CD4-positive, alpha-beta T cell (primary cell): ENCODE measurements at places on chromosomes 4 and X.

GRCh38 chr4:103091601-103092223 lies 7.9 kb downstream of the BDH2 start:
- H3K27ac ChIP-seq: no peak overlapping the region
- no peak for DNase-seq
- peaks cover 37% of the 10 kb centered on the region for H3K36me3 ChIP-seq
- no peak overlapping the region for H3K4me3 ChIP-seq
- H3K27me3 ChIP-seq: no peaks in the 10 kb centered on the region
- no peaks in the 10 kb centered on the region for H3K4me1 ChIP-seq

GRCh38 chr4:137361756-137362470 lies 170.4 kb downstream of the PCDH18 start:
- DNase-seq: no peak
- no peaks in the 10 kb centered on the region for H3K36me3 ChIP-seq
- no peak overlapping the region for H3K4me3 ChIP-seq
- H3K4me1 ChIP-seq: no peaks in the 10 kb centered on the region
- H3K27me3 ChIP-seq: no peaks in the 10 kb centered on the region
- H3K27ac ChIP-seq: no peak overlapping the region

DNA sequence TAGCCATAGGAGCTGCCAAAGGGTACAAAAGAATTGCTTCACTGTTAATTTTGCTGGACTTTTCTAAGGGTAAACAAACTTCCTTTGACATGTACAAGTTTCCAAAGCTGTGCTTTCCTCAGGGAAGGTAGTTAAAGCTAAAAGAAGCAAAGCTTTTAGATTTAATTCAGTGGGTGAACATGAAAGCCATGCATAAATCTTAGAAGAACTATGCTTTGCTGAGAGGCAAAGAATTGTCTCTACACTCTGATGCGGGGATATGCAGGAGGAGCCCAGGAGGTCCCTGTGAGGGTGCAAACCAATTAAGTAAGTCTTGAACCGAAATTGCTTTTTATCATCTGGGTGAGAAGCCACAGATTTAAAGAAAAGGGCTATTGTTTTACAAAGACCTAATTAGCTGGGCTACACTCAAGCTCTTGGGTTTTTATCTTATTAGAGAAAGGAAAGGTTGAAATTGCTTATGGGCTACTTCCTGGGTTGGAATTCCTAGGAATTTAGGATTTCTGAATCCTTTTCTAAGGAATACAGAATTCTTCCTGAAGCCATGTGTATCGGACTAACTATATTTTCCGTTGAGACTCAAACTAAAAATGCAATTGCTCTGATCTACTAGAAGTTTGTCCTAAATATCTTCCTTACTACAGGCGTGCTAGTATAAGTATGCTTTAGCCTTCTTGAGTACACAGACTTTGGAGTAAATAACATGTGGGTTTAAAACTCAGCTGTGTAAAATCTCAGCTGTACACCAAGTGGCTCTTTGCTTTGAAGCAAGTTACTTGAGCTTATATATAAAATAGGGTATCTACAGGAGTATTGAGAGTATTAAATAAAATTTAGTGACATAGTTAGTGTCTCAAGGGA lies 188.4 kb upstream of the ANK2 start:
- DNase-seq: no peak
- no peaks in the 10 kb centered on the region for H3K27me3 ChIP-seq
- no peaks in the 10 kb centered on the region for H3K36me3 ChIP-seq
- no peak overlapping the region for H3K27ac ChIP-seq
- H3K4me3 ChIP-seq: no peak overlapping the region

GRCh38 chrX:85630901-85631300 lies 251.4 kb upstream of the POF1B start:
- H3K36me3 ChIP-seq: no peaks in the 10 kb centered on the region
- no peaks in the 10 kb centered on the region for H3K27me3 ChIP-seq
- no peak for DNase-seq
- H3K27ac ChIP-seq: no peak overlapping the region
- no peaks in the 10 kb centered on the region for H3K4me1 ChIP-seq

DNA sequence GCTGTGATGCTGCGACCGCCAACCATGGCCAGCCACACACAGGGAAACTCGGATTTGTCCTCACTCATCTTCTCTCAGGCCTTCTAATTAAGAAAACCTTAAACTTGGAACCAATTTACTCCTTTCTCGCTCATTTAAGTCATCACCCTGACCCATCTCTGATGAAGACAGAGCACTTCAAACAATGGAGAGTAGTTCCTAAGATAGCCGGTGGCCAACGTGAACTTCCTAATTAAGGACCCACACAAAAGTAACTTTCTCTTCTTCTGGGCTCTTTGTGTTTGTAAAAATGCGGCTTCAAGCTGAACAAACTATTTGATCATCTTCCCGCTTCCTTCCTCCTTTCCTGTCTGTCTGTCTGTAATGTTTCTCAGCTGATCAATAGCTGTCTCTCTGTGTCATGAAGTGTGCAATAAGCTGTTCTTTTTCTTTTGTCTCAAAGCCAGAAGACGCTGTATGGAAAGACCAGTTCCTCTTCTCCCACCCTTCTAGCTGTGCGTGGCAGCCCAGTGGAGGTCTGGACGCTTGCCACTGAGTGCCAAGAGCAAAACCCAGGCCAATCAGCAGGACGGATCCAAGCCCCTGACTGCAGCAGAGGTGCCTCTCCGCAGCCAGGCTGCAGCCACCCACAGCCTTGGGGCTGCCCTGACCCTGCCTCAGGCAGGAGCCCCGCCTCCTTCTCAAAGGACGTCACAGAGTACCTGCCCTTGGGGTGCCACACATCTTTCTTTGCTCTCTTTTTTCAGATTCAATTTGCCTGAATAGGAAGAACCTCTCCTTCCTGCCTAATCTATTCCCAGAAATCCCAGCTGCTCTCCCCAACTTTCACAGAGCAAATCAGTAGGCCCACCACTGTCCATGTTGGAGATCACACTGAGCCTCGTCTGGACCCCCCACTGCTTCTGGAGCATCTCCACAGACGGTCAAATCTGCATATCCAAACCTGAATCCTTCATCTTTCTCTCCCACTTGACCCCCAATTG lies 59.3 kb downstream of the MAML3 start:
- H3K27ac ChIP-seq: peak overlapping the region; percentile 77
- H3K4me1 ChIP-seq: peaks cover 42% of the 10 kb centered on the region
- no peaks in the 10 kb centered on the region for H3K36me3 ChIP-seq
- peak; percentile 66 for DNase-seq

GRCh38 chr4:55575513-55575912 lies 16.5 kb downstream of the PDCL2 start:
- H3K27ac ChIP-seq: no peak overlapping the region
- H3K36me3 ChIP-seq: no peaks in the 10 kb centered on the region
- no peak for DNase-seq
- H3K4me3 ChIP-seq: no peak overlapping the region
- H3K27me3 ChIP-seq: no peaks in the 10 kb centered on the region

DNA sequence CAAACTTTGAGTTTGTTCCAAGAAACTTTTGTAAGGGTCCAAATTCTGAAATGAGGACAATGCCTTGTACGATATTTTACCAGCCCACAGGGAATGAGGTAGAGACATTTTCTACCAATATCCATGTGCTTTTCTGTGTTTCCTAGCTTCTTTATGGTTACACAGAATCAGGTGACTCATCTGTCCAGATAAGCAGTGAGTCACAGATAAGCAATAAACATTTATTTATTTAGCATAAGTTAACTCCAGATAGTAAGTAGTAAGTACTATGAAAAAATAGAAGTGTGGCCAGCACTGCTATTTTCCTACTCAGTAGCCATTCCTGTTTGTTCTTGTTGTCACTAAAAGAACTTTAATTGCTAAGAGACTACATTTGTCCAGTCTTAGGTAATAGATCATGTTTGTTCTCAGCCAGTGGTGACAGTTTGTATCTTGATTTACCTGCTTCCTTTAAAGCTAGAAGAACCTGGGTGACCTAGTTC lies 7.4 kb downstream of the AFF1 start:
- no peak overlapping the region for H3K27ac ChIP-seq
- no peaks in the 10 kb centered on the region for H3K36me3 ChIP-seq
- H3K27me3 ChIP-seq: no peaks in the 10 kb centered on the region
- H3K4me1 ChIP-seq: peaks cover 44% of the 10 kb centered on the region

DNA sequence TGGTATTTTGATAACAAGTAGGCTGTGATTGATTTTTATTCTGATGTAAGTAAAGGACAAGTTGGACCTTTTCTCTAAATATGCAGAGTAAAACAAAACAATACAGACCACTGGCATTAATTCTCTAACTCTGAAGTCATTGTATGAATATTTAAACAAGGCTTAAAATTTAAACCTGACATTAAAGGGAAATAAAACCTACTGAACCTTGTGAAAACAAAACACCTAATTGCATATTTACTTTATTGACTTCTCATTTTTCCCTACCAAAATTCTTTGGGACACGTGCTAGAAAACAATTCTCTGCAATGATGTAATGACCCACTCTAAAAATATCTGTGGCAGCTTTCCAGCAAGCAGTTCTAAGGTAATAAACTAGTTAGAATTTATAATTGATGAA lies 369.7 kb upstream of the TRAM1L1 start:
- no peaks in the 10 kb centered on the region for H3K27me3 ChIP-seq
- no peak overlapping the region for H3K27ac ChIP-seq
- no peaks in the 10 kb centered on the region for H3K36me3 ChIP-seq
- H3K4me3 ChIP-seq: no peak overlapping the region

- DNase-seq: no peak
- H3K4me3 ChIP-seq: no peak overlapping the region
- H3K27ac ChIP-seq: no peak overlapping the region
- H3K27me3 ChIP-seq: no peaks in the 10 kb centered on the region
- H3K36me3 ChIP-seq: no peaks in the 10 kb centered on the region
- peaks cover 3% of the 10 kb centered on the region for H3K4me1 ChIP-seq
These were observed 58.9 kb downstream of the PPM1K start for GRCh38 chr4:88225232-88226105.

DNA sequence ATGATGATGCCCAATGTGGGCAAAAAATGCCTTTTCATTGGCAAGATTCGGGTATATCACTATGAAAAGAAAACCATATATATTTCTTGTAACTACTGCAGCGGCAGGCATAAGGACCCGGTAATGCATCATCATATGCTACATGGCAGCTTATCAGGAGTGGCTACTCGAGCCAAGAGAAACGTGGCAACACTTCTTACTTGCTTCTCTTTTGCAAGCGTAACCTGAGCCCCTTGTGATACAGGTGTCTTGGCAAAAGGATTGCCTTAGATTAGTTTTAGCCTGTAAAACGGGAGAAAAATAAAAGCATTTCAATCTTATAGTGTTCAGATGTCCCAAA lies 280.3 kb downstream of the SPRY1 start:
- H3K27ac ChIP-seq: no peak overlapping the region
- H3K4me3 ChIP-seq: no peak overlapping the region
- H3K36me3 ChIP-seq: no peaks in the 10 kb centered on the region
- DNase-seq: no peak
- H3K27me3 ChIP-seq: no peaks in the 10 kb centered on the region

DNA sequence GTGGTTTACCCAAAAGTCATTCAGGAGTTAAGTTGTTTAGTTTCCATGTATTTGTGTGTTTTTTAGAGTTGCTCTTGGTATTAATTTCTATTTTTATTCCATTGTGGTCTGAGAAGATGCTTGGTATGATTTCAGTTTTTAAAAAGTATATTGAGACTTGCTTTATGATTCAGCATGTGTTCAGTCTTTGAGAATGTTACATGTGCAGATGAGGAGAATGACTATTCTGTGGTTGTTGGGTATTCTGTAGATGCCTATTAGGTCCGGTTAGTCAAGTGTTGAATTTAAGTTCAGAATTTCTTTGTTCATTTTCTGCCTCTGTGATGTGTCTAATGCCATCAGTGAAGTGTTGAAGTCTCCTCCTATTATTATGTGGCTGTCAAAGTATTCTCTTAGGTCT lies 249.4 kb downstream of the ARHGAP10 start:
- H3K4me1 ChIP-seq: peaks cover 4% of the 10 kb centered on the region
- no peaks in the 10 kb centered on the region for H3K27me3 ChIP-seq
- no peak for DNase-seq
- H3K27ac ChIP-seq: no peak overlapping the region
- H3K4me3 ChIP-seq: no peak overlapping the region
